Activated CD4-positive, alpha-beta memory T cell treated with anti-CD3 and anti-CD28 coated beads, Interleukin-2, amount 10 ng/mL, durations not matched to agents 7 days and 5 days (primary cell): ENCODE measurements at places on chromosomes 7 and 10. TPM values are rescaled to one million over a fixed set of nuclear protein-coding genes. Genes with fewer than 3 reads are reported as not detected.

GRCh38 chr10:10846504-10846900, 171.2 kb upstream of the CELF2 start:
- no peak for DNase-seq
- no peak overlapping the region for H3K4me3 ChIP-seq
- peaks cover 25% of the 10 kb centered on the region for H3K27me3 ChIP-seq

DNA sequence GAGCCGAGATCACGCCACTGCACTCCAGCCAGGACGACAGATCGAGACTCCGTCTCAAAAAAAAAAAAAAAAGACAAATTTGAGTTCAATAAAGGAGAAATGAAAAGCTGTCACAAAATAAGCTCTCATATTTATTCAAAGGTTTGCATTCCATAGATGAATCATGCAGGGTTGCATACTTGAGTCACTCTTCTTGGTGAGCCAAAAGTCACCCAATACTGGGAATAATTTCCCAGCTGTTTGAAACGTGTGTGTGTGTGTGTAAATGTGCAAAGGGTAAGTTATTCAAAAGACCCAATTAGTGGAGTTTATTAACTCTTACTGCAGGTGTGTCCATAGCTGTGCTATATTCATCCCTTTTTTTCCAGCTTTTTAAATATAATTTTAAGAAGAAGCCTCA, 297.7 kb downstream of the CCDC3 start:
- no peak for DNase-seq
- H3K4me3 ChIP-seq = no peak overlapping the region
- no peaks in the 10 kb centered on the region for H3K27me3 ChIP-seq

Gene CLEC2L
- total RNA-seq = not detected

Gene NMT2
- total RNA-seq = 45.5 TPM

Gene GIMAP8
- 26.4 TPM for total RNA-seq

DNA sequence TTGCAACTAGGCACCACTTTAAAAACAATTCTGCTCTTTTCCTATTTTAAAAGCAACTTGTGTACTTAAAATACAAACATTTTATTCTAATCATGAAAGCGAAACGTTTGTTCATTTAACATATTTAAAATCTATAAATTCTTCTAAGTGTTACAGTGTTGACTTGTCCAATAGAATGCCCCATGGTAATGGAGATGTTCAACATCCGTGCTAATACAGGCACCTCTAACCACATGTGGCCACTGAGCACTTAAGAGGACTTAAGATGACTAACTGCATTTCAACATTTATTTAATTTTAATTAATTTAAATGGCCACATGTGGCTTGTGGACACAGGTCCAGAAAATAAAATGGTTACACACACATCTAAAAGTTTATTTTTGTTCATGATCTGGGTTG, 115.1 kb downstream of the TPK1 start:
- H3K4me1 ChIP-seq = peaks cover 5% of the 10 kb centered on the region
- H3K27me3 ChIP-seq = no peaks in the 10 kb centered on the region
- H3K4me3 ChIP-seq = no peak overlapping the region
- H3K36me3 ChIP-seq = no peaks in the 10 kb centered on the region
- no peak overlapping the region for H3K27ac ChIP-seq

Gene PLEKHS1
- total RNA-seq = 0.08 TPM

- peaks cover 13% of the 10 kb centered on the region for H3K36me3 ChIP-seq
- H3K27me3 ChIP-seq = no peaks in the 10 kb centered on the region
- no peak for DNase-seq
- no peak overlapping the region for H3K27ac ChIP-seq
- H3K4me1 ChIP-seq = peaks cover 24% of the 10 kb centered on the region
- H3K4me3 ChIP-seq = no peak overlapping the region
Measured at GRCh38 chr10:68327889-68328786, 3.7 kb upstream of the HNRNPH3 start.

Gene GOLGA7B
- 11.2 TPM for total RNA-seq

Gene ENO4
- total RNA-seq = not detected

Gene NEURL1
- 0.98 TPM for total RNA-seq
